PC-3 (cell line): ENCODE measurements at places on chromosomes 13 and 19. TPM values are rescaled to one million over a fixed set of nuclear protein-coding genes. Genes with fewer than 3 reads are reported as not detected.
A peak's percentile ranks its signal among the peaks of the same experiment; 100 is the strongest.

DNA sequence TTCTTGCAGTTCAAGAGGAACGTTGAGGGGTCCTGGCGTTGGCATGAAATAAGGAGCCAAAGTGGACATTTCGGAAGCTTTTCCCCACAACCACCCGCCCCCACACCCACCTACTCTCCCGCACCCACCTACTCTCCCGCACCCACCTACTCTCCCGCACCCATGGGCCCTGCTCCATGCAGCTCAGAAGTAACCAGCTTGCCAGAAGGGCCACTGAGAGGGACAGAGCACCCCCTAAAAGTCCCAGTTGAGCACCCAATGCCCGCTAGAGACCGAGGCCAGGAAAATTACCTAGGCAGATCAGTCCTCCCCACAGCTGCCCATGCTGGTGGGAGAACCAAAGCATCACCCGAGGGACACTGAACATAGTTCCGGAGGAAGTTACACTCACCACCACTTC lies 11.8 kb downstream of the VSTM2B start:
- H3K4me3 ChIP-seq, result no peak overlapping the region
- no peaks in the 10 kb centered on the region for H3K4me1 ChIP-seq
- peaks cover 5% of the 10 kb centered on the region; the same call in 1 of the 2 replicates for H3K27me3 ChIP-seq
- H3K27ac ChIP-seq, result no peak overlapping the region
- no peaks in the 10 kb centered on the region for H3K36me3 ChIP-seq

GRCh38 chr19:2636897-2637683 lies 65.4 kb downstream of the GNG7 start:
- peak; percentile 58 for DNase-seq
- H3K27me3 ChIP-seq, result no peaks in the 10 kb centered on the region
- no peak overlapping the region for H3K27ac ChIP-seq
- no peaks in the 10 kb centered on the region for H3K36me3 ChIP-seq
- H3K4me3 ChIP-seq, result peak overlapping the region; percentile 56

DNA sequence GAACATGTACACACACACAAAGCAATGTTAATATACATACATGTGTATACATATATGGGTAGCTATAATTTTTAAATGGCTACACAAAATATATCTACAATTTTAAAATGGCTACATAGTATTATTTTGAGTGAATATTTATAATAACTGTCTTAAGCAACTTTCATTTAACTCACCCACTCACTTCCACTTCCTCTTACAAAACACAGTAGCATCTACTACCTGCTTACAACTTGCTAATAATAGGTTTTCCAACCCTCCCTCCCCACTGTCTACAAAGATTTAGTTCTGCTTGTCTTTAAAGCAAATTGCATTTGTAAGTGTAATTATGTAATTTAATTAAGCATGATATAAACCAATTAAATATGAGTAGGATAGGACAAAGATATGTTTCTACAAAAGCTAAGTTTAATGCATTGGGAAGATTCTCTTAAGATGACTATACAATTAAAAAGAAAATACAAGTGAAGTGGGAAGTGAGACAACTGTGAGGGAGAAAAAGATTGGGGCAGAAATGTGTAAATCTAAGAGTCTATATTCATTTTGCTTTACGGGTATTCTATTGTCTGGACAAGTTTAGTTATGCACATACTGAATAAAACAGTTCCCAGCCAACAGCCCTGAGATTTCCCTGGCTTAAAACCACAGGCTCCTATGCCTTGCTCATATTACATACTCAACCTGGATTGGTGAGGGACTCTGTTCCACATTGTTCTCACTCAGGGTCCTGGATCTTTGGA lies 583.1 kb downstream of the EFNB2 start:
- H3K27ac ChIP-seq, result no peak overlapping the region
- H3K4me1 ChIP-seq, result no peaks in the 10 kb centered on the region
- H3K27me3 ChIP-seq, result no peaks in the 10 kb centered on the region
- H3K4me3 ChIP-seq, result no peak overlapping the region
- no peak for DNase-seq
- no peaks in the 10 kb centered on the region for H3K36me3 ChIP-seq

- no peak overlapping the region for H3K4me3 ChIP-seq
- H3K27me3 ChIP-seq, result no peaks in the 10 kb centered on the region
- H3K36me3 ChIP-seq, result peaks cover 19% of the 10 kb centered on the region; the same call in 1 of the 2 replicates
- no peak overlapping the region for H3K27ac ChIP-seq
- H3K4me1 ChIP-seq, result peaks cover 17% of the 10 kb centered on the region
Measured at GRCh38 chr19:15276620-15277215, 44.5 kb upstream of the EPHX3 start.

DNA sequence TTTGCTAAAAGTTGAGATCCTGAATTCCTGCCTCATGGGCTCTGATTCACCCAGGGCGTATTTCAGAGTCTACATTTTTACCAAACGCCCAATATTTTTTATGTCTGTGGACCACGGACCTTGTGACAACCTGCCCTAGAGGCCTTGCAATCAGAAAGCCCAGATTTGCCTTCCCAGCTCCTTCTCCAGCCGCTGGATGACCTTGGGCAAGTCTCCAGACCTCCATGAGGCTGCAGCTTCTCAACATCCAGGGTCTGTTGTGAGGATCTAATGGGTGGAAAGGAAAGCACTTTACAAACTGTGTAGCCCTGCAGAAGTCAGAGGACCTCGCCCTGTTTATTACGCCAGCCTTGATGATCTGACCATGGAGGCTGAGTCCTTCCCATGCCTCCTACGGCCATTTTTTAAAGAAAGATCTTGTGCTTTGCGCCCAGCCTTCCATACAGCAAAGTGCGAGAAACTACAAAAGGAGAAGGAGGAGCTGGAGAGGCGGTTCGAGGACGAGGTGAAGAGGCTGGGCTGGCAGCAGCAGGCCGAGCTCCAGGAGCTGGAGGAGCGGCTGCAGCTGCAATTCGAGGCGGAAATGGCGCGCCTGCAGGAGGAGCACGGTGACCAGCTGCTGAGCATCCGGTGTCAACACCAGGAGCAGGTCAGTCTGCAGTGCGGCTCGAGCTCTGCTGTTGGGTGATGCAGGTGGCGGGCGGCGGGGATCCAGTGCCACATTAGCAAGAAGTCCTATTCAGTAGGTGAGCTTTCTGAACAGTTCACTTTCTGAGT lies 115.6 kb downstream of the SLC7A1 start:
- H3K36me3 ChIP-seq, result no peaks in the 10 kb centered on the region
- no peak overlapping the region for H3K27ac ChIP-seq
- H3K4me1 ChIP-seq, result no peaks in the 10 kb centered on the region
- H3K4me3 ChIP-seq, result no peak overlapping the region
- no peak for DNase-seq
- peaks cover 74% of the 10 kb centered on the region for H3K27me3 ChIP-seq

GRCh38 chr19:37779127-37780005 lies at the start of gene ZNF573:
Gene ZNF573, minus strand, starts transcription at chr19:37779586. Its CDS starts 5,857 bp downstream, at chr19:37773729.
- H3K4me3 ChIP-seq, result peak within 1 kb of the TSS; percentile 84
- no peak within 1 kb of the TSS for H3K27ac ChIP-seq
- no peaks in the 10 kb centered on the region for H3K4me1 ChIP-seq

DNA sequence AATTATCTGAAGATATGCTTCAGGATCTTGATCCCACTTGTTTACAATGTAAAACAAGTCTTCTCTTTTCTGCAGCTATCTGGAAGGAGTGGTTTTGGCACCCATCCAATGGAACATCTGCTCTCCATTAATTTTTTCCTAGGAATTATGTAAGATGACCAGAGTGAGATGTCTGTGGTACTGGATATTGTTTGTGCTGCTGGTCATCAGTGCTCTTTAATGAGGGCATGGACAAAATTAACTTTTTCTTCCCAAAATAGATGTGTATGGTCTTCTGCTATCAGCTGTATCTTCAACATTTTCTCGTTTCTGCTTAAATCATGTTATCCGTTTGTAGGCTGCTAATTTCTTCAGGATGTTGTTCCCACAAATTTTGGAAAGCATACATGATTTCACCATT lies 415.4 kb upstream of the KLHL1 start:
- H3K4me3 ChIP-seq, result no peak overlapping the region
- DNase-seq, result no peak
- H3K27ac ChIP-seq, result no peak overlapping the region
- H3K36me3 ChIP-seq, result no peaks in the 10 kb centered on the region

DNA sequence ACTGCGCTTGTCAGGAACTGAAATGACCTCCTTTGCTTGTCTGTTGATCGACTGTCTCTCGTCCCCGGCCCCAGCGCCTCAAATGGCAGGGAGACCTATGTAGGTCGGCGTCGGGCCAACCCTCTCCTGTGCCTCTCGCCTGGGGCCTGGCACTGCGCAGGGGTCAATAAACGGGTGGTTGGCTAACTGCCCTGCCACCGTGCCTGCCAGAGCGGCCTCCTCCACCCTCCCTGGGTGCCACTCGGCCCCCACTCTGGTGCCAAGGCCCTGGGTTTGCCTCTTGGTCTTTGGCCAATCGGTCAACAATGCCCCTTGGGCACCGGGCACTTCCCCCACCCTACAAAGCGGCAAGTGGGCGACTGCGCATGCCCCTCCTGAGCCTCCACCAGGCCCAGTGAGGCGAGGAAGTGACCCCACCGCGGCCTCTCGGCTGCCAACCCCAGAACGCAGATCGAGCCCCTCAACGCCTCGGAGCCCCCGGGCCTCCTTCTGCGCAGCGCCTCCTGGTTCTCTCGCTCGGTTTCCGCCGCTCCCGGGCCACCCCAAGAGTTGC lies 1.1 kb downstream of the KEAP1 start:
- H3K36me3 ChIP-seq, result peaks cover 21% of the 10 kb centered on the region
- peak; percentile 67 for DNase-seq
- H3K27ac ChIP-seq, result peak overlapping the region; percentile 73
- no peaks in the 10 kb centered on the region for H3K27me3 ChIP-seq

- no peaks in the 10 kb centered on the region for H3K36me3 ChIP-seq
- no peaks in the 10 kb centered on the region for H3K27me3 ChIP-seq
- H3K4me1 ChIP-seq, result no peaks in the 10 kb centered on the region
- no peak for DNase-seq
Measured at GRCh38 chr19:10977742-10978092, 16.9 kb downstream of the SMARCA4 start.

DNA sequence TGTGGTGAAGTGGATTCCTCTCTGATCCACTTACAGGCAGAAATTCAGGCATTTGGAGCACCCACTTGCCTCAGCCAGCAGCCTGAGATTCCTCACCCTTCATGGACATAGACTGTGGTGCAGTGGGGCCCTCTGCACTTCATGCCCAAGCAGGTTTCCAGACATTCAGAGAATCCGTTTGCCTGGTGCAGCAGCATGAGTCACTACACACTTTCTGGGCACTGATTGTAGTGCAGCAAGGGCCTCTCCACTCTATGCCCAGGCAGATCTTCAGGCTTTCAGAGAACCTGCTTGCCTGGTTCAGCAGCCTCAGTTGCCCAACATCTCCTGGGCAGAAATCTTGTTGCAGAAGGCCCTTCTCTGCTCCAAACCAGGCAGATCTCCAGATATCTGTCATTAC lies 920.9 kb downstream of the SLITRK5 start:
- DNase-seq, result no peak
- H3K27ac ChIP-seq, result no peak overlapping the region
- H3K4me1 ChIP-seq, result no peaks in the 10 kb centered on the region
- H3K36me3 ChIP-seq, result no peaks in the 10 kb centered on the region

DNA sequence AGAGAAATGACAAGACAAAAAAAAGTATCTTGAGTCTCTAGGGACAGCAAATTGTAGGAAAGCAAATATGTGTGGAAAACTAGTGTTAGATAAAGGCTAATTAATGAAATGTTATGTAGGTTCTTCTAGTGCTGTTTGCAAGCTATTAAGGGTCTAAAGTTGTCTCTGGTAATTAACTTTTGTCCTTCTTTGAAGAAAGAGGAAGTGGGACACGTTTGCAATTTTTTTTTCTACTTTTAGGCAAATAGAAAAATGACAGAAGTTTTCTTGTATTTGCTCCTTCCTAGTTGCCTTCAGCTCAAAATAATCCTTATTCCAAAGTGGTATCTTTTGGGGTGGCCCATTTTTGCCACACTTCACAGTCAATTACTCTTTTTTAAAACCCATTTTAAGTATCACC lies 1877.7 kb upstream of the PRR20A start:
- H3K36me3 ChIP-seq, result no peaks in the 10 kb centered on the region
- no peak overlapping the region for H3K27ac ChIP-seq
- no peak for DNase-seq
- no peak overlapping the region for H3K4me3 ChIP-seq
- no peaks in the 10 kb centered on the region for H3K4me1 ChIP-seq

DNA sequence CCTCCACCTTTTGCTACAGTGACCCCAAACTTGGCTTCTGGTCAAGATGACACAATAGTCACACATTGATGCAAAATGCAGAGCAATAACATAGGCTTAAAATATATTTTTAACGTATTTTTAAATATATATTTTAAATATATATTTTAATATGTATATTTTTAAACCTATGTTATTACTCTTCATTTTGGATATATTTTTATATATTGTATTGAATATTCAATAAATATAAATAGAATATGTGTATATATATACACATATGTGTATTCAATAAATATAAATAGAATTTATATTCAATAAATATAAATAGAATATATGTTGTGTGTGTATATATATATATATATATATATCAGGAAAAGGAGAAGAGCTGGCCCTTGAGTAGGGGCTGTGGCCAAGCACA lies 115.6 kb downstream of the POU4F1 start:
- H3K27me3 ChIP-seq, result peaks cover 10% of the 10 kb centered on the region; the same call in 1 of the 2 replicates
- no peak overlapping the region for H3K4me3 ChIP-seq
- no peaks in the 10 kb centered on the region for H3K4me1 ChIP-seq
- no peak overlapping the region for H3K27ac ChIP-seq
- no peak for DNase-seq
- no peaks in the 10 kb centered on the region for H3K36me3 ChIP-seq

GRCh38 chr13:24230428-24231072 lies 70.0 kb downstream of the SPATA13 start:
- H3K36me3 ChIP-seq, result no peaks in the 10 kb centered on the region
- H3K4me3 ChIP-seq, result no peak overlapping the region
- H3K4me1 ChIP-seq, result peaks cover 10% of the 10 kb centered on the region
- H3K27me3 ChIP-seq, result no peaks in the 10 kb centered on the region
- H3K27ac ChIP-seq, result no peak overlapping the region
- no peak for DNase-seq

MUC16 gene
- 0.15 and 0.52 TPM in 2 replicates for total RNA-seq

GPR4 gene
- 3.1 and 3.7 TPM in 2 replicates for total RNA-seq

OR7A5 gene
- not detected in 2 replicates for total RNA-seq

CGB8 gene
- total RNA-seq, result 1.2 and 2.2 TPM in 2 replicates

SRRM5 gene
- 0.11 and 0.12 TPM in 2 replicates for total RNA-seq

AP1M2 gene
- total RNA-seq, result 43.9 and 50.0 TPM in 2 replicates

VAV1 gene
- total RNA-seq, result 3.0 and 3.2 TPM in 2 replicates

CHST8 gene
- total RNA-seq, result 0.36 TPM in 1 of 2 replicates, not detected in the other

CYSLTR2 gene
- total RNA-seq, result not detected in 2 replicates

INSR gene
- total RNA-seq, result 13.7 and 41.5 TPM in 2 replicates

CABP5 gene
- total RNA-seq, result not detected in 2 replicates
